Large intestine (tissue), 12 donors: ENCODE measurements at places on chromosomes 2 and 18. TPM values are rescaled to one million over a fixed set of nuclear protein-coding genes. Genes with fewer than 3 reads are reported as not detected.

- DNase-seq: no peak
These were observed 892.5 kb upstream of the LRRTM1 start for GRCh38 chr2:81196933-81197628.

DNA sequence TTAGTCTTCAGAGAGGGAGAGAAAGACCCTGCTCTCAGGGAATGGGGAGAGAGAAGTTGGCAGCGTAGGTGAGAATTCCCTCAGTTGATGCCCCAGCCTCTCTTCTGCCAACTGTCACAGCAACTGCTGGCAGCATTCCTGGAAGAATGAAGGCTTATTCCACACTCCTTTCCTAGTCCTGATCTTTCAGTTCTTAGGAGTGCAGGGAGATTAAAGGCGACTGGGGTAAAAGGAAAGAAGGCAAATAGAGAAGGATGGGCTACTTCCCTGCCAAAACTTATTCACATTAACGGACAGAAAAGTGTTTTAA is 65.9 kb upstream of the ACAA2 start:
- no peak for DNase-seq

DNA sequence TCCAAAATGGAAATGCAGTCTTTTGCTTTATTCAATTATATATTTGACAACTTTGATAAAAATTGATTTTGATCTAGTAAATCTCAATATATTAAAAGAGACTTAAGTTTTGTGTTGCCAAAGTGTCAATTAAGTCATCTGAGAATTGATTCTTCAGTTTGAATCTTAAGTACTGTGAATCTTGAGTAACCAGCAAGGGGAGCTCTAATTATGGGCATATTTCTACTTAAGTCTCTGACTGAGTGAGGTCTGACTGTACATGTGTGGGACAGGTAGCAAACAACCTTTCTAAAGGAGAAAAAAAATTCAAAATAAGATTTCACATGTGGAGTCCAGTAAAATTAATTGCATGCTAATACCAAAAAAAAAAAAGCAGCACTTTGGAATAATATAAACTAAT is 503.7 kb upstream of the SLC8A1 start:
- DNase-seq: no peak

Gene ANKRD23
- polyA plus RNA-seq: 4.2 TPM

GRCh38 chr2:57959390-57959789 is 87.2 kb upstream of the VRK2 start:
- DNase-seq: no peak

Gene KIAA2012
- polyA plus RNA-seq: 0.28 TPM

Gene CYP27A1
- 109 TPM for polyA plus RNA-seq

Gene CBLN2
- polyA plus RNA-seq: 11.4 TPM
